Left colon (tissue), 2 donors: ENCODE measurements at places on chromosomes 3 and 15. TPM values are rescaled to one million over a fixed set of nuclear protein-coding genes. Genes with fewer than 3 reads are reported as not detected.

- no peak for DNase-seq
Measured at GRCh38 chr3:114743746-114744485, 403.2 kb downstream of the ZBTB20 start.

The OXTR gene
- 0.76 TPM for total RNA-seq

- no peak for DNase-seq
Measured at GRCh38 chr3:73028803-73029202, 32.2 kb downstream of the PPP4R2 start.

DNA sequence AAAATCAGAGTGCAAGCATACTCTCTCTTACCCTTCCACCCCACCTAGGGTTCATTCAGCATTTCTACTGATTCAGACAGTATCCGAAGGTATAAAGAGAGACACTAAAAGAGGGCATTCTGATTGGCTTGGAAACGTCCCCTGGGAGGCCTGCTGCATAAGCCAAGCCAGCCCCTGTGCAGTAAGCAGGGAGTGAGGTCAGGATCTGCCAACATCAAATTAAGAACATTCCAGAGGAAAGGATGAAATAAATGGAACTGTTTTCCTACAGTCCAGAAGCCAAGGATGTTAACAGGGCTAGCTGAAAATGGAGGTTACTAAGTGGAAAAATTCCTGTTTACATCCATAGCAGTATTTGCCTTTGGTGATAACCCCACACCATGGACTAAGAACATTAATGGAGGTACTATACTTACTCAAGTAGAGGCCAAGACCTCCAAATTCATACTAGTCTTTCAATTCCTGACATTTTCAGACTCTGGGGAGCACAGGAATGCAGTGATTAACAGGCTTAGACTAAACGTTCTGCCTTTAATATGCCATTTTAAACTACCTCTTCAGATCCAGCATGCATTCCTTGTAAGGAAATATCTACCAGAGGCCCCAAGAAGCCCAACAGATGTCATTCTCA, 34.5 kb downstream of the NPTN start:
- DNase-seq, result no peak

GRCh38 chr3:179772297-179772696, 119.5 kb downstream of the USP13 start:
- DNase-seq, result no peak

GRCh38 chr15:41877631-41878354, 16.1 kb downstream of the SPTBN5 start:
- DNase-seq, result no peak

DNA sequence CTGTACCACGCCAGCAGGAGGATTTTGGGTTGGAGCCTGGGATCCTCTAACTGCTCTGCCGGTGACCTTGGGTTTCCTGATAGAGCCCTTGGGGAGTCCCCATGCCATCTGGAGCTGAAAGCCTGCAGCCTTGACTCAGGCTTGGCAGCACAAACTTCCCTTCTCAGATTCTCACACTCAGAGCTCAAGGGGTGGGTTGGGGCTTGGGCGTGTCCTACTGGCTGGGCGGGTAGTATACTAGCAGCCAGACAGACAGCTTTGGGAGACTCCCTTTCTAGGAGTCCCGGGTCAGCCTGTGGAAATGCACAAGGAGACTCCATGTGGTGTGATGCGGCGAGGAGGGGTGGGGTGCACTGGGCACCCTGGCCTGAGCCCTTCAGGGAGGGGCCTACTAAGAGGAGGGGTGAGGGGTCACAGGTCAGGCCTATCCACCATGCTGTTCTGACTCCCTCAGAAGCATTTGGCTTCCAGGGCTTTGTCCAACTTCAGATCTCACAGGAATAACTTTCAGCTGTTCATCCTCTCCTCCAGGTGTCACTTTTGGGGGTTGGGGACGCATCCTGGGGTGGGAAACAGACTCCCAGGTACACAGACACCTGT, 21.6 kb upstream of the PLXNA1 start:
- DNase-seq, result peak; percentile 53

DNA sequence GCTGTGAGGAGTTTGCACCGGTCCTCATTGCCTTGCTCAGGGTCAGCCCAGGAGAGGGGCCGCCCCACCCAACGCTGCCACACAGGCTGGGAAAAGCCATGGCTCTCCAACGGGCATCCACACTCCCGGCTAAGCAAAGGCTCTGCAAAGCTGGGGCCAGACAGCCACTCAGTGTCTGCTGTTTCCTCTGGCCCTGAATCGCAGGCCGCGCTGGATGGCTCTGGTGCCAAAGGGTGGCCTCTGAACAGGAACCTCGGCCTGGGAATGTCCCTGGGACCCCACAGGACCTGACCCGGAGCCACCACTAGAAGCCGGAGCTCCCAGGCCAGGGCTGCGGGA, 42.9 kb downstream of the RPN1 start:
- DNase-seq, result peak; percentile 21

DNA sequence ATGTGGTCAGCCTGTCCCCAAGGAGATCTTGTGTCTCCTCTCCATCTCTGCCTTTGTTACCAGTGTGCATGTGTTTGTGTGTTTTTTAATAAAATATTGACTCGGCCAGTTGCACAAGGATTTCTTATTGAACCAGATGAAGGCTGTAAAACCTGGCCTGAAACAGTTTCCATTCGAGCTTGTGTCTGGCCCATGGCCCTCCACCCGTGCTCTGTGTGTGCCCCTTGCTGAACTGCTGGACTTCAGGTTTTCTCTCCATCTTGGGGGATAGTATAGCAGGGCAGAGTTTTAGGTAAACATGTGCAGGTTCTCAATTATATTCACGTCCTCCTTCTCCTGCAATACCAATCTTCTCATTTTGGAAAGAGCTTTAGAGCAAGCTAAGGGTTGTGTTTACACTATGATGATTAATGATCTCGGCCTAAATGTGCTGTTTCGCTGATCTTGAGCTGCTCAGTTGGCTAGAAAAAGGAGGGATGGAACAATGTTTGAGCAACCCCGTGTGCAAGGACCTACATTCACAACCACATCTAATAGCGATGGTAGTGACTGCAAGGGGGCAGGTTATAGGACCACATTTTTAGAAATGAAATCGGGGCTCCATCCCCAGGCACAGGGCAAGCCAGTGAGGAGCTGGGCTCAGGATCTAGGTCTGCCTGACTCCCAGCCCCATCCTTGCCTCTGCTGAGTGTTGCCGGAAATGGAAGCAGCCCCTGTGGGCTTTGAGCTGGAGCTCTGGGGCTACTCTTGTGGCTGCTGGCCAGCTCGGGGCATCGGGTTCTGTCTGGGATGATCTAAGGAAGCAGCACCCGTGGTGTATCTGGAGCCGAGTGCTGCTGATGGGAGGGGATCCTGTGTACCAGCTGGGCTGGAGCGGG, 47.7 kb downstream of the CMTM6 start:
- DNase-seq, result no peak

DNA sequence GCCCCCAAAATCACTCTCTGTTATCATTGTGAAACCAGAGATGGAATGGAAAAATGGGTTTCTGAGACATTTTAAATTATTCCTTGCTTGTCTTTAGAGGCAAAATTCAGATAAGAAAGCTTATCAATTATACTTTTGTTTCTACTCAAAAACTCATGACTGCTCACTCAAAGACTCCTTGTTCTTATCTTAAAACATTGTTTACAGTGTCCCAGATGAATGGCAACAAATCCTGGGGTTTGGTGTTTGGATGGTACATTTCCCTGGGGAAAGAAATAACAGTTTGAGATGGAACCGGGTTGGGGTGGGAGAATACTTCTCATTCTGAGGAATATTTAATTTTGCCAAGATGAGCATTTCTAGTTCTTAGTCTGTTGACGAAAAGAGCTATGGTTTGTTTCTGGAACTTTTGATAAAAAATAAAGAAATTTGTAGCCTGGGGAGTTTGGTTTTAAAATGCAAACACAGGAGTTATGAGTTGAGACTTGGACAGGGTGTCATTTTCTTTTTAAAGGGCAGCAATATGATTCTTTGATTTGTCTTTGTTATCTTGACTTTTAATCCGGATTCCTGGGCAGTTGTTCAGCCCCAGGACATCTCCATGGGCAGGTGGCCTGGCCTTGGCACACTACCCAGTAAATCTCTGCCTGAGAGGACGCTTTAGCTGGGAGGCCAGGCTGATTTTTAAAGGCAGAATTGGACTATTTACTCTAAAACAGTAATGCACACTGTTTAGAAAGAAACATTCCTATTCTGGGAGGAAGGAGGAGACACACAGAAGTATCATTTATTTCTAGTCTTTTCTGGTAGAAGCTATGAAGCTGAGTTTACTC, 32.4 kb downstream of the BTD start:
- no peak for DNase-seq

DNA sequence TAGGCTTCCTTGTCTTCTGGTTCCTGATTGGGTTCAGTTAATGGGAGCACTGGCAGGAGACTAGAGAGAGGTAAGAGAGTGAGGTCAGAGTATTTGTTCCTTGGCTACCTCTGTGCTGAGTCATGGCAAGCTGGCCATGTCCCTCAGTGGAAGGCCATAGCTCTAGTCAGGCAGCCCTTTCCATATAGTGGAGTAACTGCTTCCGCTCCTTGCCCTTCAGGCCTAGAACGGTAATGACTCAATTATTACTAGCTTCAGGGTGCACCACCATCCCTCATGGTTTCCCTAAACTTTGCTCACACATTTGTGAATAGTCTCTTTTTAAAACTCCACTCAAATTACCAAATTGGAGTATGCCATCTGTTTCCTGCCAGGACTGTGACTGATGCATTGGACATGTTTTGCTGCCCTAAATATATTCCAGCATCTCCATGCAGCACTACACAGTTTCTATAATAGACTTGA, 10.5 kb upstream of the ANO10 start:
- no peak for DNase-seq

DNA sequence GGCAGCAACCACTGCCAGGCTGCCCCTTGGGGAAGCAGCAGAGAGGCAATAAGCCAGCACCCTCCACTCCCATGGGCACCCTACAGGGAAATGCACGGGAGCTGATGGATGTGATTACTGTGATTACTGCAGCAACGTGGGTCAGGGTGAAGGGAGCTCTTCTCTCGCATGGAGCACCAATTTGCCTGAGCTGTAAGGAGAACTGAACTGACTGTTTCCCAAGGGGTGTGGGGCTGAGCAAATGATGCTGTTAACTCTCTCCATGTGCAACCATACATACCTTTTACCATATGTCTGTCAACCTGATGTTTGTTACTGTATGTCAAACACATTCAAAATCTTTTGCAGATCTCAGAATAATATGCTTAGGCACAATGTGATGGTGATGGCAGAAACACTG, 680.6 kb downstream of the SQOR start:
- no peak for DNase-seq

DNA sequence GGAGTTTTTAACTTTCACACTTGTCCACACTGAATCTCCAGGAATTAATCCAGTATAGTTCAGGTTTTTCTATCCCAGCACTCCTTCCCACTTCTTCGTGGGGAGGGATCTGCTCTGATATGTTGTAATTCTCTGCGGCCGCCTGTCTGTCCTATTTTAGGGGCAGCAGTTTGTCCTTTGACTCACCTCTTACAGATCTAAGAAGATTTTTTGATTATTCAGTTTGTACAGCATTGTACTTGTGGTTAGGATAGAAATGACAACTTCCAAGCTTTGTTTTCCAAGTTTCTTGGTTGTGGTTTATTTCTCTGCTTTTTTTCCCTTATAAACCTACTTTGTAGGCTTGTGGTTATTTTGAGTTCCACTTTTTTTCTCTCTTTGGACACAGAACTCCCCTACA, 601.7 kb downstream of the SI start:
- DNase-seq, result no peak

DNA sequence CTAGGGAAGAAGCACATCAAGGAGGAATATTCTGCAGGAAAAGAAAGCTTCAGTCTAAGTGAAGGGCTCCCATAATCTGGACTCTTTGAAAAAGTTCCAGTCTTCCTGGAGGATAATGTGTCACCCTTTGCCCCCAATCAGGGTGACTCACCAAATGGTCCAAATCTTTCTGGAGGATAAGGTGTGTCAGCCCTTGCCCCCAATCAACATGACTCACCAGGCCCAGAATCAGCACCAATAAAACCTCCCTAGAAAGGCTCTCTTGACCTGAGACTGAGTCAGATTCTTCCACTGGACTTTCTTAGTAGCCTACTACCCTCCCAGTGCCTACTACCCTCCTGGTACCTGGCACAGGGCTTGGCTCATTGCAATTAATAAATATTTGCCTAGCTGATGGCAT, 9.5 kb upstream of the ARL14 start:
- peak; percentile 40 for DNase-seq

The TRPM1 gene
- total RNA-seq, result not detected

The P2RY12 gene
- 0.37 TPM for total RNA-seq

GRCh38 chr15:66004618-66005262, 135.4 kb downstream of the RAB11A start:
- DNase-seq, result peak; percentile 31

GRCh38 chr3:52838561-52839267, 3.9 kb upstream of the MUSTN1 start:
- DNase-seq, result no peak

- DNase-seq, result no peak
Measured at GRCh38 chr15:21267226-21267625, 173.1 kb downstream of the POTEB3 start.

The RAD51 gene
- total RNA-seq, result 7.1 TPM
